ENCODE measurements at places on chromosomes 11 and 22. TPM values are rescaled to one million over a fixed set of nuclear protein-coding genes. Genes with fewer than 3 reads are reported as not detected.

The RIBC2 gene
- polyA plus RNA-seq, result 1.8 TPM

The ZC3H7B gene
- 7.0 TPM for polyA plus RNA-seq

The SLC17A6 gene
- polyA plus RNA-seq, result 0.38 TPM

The RBMXL2 gene
- not detected for polyA plus RNA-seq

The OR51I2 gene
- polyA plus RNA-seq, result not detected

The CBLIF gene
- not detected for polyA plus RNA-seq

The ACR gene
- polyA plus RNA-seq, result not detected

The CBX7 gene
- polyA plus RNA-seq, result 2.8 TPM

The SMC1B gene
- polyA plus RNA-seq, result 0.10 TPM

The VSTM5 gene
- 0.21 TPM for polyA plus RNA-seq

Measured in GM23338 (cell line).